ENCODE measurements at places on chromosomes 6 and 20.

- DNase-seq, result peak; percentile 47
Observed at GRCh38 chr6:161111261-161111660, 119.7 kb downstream of the MAP3K4 start.

GRCh38 chr6:55208478-55209458 lies 34.5 kb downstream of the HCRTR2 start:
- DNase-seq, result no peak

GRCh38 chr6:27281105-27281539 lies 31.0 kb downstream of the POM121L2 start:
- DNase-seq, result no peak

- no peak for DNase-seq
Observed at GRCh38 chr20:23434521-23435313, 4.8 kb upstream of the CSTL1 start.

- no peak for DNase-seq
Observed at GRCh38 chr6:2768696-2769095, 3.5 kb downstream of the WRNIP1 start.

DNA sequence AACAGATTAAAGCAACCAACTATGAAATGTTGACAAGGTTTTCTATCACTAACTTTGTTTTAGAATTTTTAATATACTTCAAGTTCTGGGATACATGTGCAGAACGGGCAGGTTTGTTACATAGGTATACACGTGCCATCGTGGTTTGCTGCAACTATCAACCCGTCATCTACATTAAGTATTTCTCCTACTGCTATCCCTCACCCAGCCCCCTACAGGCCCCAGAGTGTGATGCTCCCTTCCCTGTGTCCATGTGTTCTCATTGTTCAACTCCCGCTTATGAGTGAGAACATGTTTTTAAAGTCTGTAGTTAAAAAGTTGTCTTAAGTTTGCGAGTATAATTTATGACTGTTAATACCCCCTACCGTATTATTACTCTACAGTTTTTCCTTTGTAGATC lies 844.3 kb upstream of the MANEA start:
- DNase-seq, result no peak

GRCh38 chr6:45450132-45450531 lies 72.4 kb upstream of the SUPT3H start:
- DNase-seq, result no peak

- DNase-seq, result no peak
Observed at GRCh38 chr20:10857352-10858070, 183.7 kb upstream of the JAG1 start.

- no peak for DNase-seq
Observed at GRCh38 chr6:23696992-23697391, 429.0 kb upstream of the NRSN1 start.

DNA sequence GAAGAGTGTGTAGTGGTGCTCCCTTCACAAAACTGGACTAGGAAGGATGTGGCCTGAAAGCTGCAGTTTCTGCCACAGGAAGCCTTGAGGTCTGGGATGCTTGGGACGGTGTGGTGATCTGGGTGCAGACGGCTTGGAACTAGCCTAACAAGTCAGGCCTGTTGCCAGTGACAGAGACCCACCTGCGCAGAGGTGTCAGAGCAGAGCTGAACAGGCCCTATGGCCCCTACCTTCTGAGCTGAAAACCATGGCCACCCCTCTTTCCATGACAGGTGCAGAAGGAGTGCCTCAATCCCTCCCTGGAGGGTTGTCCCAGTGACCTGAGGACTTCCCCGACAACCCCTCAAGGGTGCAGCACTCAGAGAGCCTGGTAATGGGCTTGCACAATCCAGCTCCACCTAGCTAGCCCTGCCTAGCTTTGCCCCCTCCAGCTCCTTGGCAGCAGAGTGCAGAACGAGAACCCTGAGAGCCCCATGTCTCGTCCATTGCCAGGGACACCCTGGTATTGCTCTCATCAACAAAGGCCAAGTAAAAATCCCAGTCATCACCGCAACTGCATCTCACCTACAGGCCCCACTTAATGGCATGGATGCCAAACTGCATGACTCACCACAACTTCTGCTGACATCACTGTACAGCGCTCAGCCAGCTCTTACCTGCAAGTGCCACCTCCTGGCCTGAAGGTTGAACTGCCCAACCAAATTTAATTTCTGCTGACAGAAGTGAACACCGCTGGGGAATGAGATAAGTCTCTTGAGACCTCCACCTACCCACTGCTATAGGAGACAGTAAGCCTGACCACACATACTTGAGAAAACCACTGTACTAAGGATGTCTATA lies 563.1 kb downstream of the TFAP2A start:
- no peak for DNase-seq

- no peak for DNase-seq
Observed at GRCh38 chr6:146381486-146381885, 162.1 kb upstream of the RAB32 start.

DNA sequence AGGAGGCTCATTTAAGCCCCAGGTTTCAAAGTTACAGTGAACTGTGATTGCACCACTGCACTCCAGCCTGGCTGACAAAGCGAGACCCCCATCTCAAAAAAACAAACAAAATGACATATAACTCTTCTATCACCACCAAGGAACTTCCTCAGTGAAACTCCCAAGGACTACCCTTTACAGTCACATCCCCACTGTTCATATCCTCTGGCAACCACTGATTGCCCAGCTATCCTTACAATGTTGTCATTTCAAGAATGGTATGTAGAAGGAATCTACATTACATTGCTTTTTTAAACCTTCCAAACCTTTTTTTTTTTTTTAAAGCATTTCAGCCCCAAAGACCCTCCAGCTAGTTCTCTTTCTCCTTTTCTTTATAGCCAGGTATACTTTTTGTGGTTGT lies 123.1 kb upstream of the CARMIL1 start:
- no peak for DNase-seq

DNA sequence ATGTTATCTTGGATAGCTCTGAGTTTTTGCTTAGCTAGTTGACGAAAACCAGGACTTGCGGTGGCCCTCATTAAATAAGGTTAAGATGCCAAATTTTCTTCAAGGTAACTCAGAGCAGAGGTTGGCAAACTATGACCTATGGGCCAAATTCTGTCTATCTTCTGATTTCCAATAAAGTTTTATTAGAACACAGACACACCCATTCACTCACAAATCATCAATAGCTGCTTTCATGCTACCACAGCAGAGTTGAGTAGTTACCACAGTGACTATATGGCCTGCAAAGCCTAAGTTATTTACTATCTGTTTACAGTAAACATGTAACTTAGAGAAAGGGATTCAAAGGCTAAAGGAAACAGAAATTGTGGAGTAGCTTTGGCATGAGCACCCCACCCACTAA lies 23.6 kb downstream of the DCDC2 start:
- DNase-seq, result no peak

DNA sequence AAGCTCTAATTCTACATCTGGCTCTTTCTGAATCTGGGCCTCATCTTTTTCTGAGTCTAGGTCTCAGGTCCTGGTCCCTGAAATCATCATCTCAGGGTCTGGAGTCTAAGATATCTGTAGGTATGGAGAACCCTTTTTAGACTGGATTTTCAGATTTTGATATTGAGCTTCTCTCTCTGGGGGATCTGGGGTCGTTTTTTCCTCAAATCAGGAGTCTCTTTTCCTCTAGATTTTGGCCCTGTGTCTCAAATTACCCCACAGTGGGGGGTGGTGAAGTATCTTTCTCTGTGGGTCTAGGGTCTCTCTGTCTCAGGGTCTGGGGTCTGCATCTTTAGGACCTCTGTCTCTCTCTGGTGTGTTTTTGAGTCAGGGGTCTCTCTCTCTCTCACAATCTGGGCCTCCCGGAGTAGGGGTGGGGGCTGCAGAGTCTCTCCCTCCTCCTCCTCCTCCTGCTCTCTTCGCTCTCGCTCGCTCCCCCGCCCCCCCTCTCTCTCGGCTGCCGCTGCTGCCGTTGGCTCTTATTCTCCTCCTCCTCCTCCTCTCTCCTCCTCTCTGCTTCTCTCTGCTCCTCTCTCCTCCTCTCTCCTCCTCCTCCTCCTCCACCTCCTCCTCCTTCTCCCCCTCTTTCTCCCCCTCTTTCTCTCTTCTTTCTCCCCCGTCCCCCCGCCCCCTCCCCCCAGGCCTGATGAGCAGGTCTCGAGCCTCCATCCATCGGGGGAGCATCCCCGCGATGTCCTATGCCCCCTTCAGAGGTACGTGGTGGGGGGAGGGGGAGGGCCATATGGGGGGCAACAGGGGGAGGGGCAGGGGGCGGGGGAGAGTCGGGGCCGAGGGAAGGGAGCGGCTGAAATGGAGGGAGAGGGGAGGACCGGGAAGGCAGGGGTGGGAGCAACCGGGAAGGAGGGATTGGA lies at the start of gene SYNGAP1:
TSS of gene SYNGAP1 (plus strand) at position 486 of the 911 bp plus-strand sequence. CDS start at position 686, 200 bp downstream.
- peak; percentile 68 for DNase-seq

GRCh38 chr20:32089637-32090362 lies 19.7 kb upstream of the TM9SF4 start:
- DNase-seq, result no peak

- no peak for DNase-seq
Observed at GRCh38 chr6:70171236-70171635, 131.6 kb downstream of the COL9A1 start.

DNA sequence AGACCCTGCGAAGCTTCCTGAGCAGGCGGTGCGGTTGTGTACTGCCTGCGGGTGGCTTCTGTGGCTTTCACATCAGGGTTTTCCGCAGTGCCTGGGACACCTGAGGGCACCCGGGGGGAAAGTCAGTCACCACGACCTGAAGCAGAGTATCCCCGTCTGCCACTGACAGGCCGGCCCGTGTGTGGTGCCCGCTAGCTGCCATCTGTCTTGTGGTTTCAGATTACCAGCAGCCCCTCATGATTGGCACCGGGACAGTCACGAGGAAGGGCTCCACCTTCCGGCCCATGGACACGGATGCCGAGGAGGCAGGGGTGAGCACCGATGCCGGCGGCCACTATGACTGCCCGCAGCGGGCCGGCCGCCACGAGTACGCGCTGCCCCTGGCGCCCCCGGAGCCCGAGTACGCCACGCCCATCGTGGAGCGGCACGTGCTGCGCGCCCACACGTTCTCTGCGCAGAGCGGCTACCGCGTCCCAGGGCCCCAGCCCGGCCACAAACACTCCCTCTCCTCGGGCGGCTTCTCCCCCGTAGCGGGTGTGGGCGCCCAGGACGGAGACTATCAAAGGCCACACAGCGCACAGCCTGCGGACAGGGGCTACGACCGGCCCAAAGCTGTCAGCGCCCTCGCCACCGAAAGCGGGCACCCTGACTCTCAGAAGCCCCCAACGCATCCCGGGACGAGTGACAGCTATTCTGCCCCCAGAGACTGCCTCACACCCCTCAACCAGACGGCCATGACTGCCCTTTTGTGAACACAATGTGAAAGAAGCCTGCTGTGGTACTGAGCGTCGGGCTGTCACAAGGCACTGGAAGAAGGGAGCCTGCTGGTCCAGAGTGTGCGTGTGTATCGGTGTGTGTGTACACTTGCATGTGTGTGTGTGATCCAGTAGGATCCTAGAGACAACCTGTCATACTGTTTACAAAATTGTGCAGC lies 54.4 kb downstream of the GOPC start:
- peak; percentile 70 for DNase-seq

DNA sequence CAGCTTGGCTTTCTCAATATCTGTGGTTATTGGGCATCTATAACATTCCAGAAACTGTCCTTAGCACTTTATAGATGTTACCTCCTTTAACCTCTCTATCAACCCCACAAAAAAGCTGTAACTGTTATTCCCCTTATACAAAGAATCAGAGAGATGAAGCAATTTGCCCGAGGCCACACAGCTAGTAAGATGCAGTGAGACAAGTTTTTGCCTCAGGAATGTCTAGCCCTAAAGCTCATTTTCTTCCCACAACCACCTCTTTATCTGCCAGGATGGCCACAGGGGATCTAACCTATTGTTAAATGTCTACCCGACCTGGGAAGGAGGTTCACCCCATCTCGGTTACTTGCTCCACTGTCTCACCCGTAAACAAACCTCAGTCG lies 31.9 kb upstream of the TCP11 start:
- no peak for DNase-seq

GRCh38 chr6:34174846-34175399 lies 29.0 kb upstream of the GRM4 start:
- peak; percentile 3 for DNase-seq

GRCh38 chr6:69719602-69720193 lies 77.1 kb downstream of the LMBRD1 start:
- peak; percentile 21 for DNase-seq

DNA sequence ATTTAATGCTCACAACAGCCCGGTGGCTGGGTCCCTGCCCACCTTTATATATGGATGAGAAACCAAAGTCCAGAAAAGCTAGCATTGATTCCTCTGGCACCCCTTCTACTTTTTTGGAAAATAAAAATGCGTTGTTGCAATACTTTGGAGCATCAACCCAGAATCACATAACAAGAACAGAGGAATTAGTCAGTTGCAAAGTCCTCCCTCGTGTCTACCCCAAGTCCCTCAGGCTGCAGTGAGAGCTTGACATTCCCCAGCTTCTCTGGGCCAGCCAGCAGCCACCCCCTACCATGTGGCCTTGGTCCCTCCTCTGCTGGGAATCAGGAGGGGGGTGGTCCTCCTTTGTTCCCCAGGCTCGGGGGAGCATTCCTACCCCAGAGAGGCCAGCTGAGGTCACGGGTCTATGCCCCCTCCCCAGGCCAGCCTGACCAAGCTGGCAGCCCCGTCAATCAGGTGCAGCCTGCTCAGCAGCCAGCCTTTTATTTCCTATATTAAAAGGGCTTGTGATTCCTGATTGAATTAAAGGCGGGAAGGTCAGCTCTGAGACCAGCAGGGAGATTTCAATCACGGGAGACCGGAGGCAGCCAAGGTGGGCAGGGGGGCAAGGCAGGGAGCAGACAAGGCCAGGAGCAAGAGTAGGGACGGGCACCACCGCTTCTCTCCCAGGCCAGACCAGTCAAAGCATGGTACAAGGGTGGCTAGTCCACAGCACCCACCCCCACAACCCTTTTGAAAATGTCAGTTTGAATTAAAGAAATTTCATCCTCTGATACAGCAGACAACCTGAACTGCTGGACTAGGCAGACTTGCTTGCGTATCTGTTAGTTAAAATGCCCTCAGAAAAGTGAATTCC lies 158.9 kb downstream of the MRPL14 start:
- DNase-seq, result no peak

Data from activated naive CD4-positive, alpha-beta T cell treated with anti-CD3 and anti-CD28 coated beads, Interleukin-2, amount 10 ng/mL, durations not matched to agents 7 days and 5 days (primary cell).